ENCODE measurements at places on chromosomes 1 and 21.

DNA sequence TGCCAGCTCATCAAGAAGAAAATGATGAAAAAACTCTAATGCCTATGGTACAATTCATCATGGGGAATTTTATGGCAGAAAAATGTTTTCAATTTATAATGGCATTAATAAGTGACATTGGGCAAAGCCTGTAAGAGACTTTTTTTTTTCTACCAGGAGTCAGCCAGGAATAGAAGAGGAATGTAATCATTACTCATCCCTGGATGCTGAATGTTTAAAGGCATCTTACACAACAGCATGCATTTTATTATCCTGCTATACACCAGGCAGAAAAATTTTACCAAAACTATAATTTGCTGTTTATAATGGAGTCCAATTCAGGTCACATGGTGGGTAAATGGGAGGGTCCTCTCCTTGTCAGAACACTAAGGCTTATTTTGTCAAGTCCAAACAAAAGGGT, 189.9 kb upstream of the BEND5 start:
- no peak for DNase-seq

DNA sequence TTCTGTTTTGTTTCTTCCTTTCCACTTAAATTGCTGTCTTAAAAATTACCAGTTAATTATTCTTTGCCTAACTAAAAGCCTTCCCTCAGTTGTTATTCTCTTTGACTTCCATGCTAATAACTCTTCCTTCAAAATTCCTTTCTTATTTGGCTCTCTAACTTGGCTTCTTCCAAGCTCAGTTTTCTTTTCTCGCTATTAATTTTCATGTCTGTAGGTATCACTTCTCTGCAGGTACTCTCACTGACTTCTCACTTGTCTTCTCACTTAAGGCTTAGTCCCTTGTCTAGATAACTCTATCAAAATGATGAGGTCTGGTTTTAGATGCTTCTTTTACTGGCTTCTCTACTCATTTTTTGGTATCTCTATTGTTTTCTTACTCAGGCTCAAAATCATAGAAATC, 10.1 kb downstream of the CDC7 start:
- DNase-seq: no peak

DNA sequence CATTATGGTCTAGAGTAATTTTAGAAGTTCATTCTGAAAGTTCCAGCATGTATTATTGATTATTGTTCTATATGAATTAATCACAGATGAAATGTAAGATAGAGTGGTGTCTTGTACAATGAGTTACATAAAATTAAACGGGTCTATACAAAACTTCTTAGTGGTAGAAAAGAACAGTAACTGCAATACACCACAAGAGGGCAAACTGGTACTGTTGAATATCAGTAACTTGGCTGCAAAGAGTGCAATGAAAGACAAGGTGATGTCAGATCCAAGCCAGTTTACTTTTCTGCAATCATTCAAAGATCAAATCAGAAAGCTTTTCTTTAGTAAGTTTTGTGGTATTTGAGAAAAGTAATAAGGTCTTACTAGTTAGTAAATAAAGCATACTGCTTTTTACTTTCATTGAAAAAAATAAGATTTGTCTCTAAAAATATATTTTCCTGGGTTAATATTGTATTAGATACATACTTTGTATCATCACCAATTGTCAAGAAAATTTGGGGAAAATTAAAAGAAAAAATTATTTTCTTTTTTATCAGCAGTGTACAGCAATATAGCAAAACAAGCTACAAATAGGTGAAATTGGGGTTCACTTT, 66.4 kb upstream of the BTG3 start:
- no peak for DNase-seq

GRCh38 chr1:109929588-109930251, 19.1 kb downstream of the CSF1 start:
- DNase-seq: no peak

DNA sequence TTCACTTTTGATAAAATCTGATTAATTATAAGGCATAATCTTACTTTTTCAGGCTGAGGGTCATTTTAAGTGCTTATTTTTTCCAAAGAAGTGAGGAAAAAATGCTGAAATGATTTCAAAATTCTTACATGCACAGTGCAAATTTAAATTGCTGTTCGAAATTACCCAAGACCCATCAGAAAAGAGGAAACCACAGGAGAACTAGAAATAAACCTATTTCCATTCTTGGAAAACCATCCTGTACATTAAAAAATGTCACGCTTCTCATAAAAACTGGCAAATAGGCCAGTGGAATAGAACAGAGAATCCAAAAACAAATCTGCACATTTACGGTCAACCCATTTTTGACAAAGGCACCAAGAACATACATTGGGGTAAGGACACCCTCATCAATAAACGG, 414.9 kb downstream of the SMYD3 start:
- DNase-seq: no peak

- DNase-seq: no peak
These were observed 321.7 kb upstream of the USP25 start for GRCh38 chr21:15408089-15408488.

- DNase-seq: no peak
These were observed 144.6 kb downstream of the MAGI3 start for GRCh38 chr1:113534875-113535274.

DNA sequence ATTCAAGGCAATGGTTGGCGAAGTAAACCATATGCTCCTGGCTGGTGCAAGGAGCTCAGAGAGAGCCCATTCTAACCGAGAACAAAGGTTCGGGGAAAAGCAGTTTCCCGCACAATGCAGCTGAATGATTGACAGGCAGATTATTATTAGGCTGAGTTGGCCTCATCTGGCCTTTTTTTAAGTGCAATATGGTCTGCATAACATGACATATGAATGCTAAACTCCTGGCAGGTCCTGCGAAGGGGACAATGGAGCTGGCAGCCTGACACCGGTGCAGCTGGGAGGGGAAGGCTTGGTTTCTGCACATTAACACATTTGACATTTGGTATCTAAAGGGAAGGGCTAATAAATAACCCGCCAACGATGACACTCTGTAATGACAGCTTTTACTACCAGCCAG, 92.0 kb downstream of the MIS18A start:
- DNase-seq: no peak

DNA sequence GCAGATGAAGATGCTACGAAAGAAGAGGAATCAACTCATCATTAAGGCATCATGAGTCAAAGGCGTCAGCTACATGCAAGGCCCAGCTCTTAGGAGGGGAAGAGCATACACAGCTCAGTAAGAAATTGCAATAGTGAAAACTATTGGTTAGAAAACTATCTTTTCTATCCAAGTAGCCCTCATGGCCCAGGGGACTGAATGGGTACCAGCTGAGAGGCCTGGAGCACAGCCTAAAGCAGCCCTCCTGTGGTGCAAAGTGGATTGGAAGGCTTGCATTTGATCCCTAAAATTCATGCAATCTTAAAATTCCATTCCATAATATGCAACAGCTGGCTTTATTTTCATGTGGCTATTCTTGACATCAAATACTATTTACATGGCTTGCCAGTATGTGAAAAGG, 251.8 kb upstream of the USP24 start:
- DNase-seq: no peak

DNA sequence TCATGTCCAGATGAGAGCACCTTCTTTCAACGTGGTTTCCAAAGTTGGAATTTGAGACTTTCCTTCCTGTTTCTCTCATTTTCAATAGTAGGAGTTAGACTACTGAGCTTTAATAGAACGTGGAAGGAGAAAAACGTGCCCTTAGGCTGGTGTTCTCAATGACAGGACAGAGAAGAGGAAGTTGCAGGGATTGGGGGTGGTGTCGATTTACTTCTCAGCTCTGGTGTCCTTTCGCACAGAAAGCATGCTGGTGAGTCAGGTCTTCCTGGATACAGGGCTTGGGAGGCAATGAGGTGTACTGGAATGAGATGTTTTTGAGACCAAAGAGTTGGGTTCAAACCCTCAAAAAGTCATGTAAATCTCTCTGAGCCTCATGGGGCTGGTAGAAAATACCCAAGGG, 67.1 kb downstream of the HIVEP3 start:
- DNase-seq: no peak

DNA sequence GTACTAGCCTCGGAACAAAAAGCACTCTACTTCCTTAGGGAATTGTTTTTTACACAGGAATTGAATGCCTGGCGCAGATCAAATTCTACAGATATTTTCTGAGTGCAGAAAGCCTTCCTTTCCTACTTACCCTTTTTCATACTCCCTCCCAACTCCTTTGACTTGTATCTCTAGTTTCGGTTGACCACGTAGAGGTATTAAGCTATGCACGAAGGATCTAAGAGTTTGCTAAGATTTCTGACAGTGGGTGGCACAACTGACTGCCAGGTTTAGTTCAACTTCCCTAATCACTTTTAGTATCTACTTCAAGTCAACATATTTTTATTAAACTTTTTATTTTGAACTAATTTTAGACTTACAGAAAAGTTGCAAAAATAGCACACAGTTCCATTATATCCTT, 5.0 kb downstream of the TOR1AIP2 start:
- DNase-seq: no peak

- no peak for DNase-seq
These were observed 23.3 kb downstream of the DUSP10 start for GRCh38 chr1:221718381-221719277.

DNA sequence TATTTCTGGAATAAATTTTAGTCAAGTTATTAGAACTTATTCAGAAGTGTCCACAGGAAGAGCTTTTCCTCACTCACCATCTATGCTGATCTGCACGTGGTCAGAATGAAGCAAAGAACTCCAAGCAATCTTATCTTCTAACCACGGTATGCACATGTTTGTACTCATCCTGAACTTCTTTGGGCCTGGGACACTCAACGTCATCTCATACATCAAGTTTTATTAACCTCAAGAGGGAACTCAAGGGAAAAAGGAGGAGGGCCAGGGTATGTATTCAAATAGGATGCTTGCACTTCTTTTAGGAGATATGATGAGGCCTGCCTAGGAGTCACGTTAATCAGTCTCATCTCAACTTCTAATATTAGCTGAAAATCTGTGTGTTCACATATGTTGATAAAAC, 142.5 kb downstream of the C1orf94 start:
- DNase-seq: no peak

- DNase-seq: no peak
These were observed 606 bp upstream of the FMO4 start for GRCh38 chr1:171313319-171313834.

GRCh38 chr1:3740042-3740441, 12.2 kb upstream of the CCDC27 start:
- DNase-seq: no peak

DNA sequence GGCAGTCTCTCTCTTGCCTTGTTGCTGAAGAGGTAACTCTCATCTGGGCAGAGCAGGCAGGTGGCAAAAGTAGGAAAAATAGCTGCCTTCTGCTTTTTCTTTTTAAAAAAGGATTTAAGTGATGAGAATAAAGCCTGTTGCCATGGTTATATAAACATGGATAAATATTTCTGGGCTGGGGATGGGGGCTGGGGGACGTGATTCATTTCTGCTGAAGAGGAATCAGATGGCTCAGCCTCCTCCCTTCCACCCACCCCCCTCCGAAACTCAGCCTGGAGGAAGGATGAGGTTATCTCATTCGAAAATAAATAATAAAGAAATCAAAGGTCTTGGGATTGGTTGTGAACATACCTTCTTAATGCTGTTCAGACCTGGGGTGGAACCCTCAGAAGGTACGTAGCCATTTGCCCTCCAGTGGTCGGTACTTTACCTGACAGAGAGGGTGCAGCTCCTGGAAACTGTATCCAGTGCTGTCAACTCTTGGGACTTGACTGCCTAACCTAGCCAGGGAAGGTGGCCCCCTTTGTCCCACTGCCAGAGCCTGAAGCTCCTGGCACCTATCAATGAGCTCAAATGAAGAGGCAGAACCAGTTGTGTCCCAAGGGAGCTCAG, 3.8 kb upstream of the INKA2 start:
- DNase-seq: no peak

DNA sequence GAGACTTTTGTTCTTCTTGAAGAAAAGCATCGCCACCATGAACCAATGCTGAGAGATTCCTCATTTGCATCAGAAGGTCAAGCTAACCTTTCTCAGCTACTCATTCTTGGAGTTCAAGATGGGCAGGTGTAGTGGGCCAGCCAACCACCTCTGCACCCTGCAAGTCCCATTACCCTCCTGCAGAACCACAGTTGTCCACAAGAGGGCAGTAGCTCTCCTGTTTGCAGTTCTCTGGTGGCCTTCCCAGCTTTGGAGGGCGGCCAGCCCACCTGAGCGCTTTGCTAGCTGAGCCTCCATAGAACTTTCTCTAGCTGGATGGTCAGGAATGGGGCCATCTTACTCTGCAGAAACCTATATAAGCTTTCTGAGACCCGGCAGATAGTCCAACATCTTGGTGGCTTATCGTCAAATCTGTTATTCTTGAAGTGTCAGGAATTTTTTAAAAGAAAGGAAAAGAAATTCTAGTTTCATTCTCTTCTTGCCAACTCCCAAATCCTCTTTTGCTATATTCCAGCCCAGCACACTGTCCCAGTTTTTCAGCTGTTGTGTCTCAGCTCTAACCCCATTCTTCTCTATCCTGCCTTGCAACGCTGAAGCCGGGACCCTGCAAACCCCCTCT, 11.0 kb upstream of the LMX1A start:
- DNase-seq: peak; percentile 83

DNA sequence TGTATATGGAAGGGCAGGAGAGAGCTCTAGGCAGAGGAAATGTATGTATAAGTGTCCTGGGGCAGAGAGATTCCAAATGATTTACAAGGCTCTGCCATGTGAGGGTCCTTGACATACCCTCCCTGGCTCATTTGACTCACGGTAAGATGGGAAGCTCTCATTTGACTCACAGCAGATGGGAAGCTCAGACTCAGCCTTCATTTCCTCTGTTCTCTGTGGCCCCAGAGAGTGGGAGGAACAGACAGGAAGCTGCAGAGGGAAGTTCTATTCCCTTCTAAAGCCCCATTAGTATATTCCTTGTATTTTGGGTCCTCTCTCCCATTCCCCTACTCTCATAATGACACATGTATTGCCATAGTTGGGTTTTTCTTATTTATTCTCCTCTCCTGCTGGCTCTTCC, 44.9 kb downstream of the FOXD2 start:
- no peak for DNase-seq

DNA sequence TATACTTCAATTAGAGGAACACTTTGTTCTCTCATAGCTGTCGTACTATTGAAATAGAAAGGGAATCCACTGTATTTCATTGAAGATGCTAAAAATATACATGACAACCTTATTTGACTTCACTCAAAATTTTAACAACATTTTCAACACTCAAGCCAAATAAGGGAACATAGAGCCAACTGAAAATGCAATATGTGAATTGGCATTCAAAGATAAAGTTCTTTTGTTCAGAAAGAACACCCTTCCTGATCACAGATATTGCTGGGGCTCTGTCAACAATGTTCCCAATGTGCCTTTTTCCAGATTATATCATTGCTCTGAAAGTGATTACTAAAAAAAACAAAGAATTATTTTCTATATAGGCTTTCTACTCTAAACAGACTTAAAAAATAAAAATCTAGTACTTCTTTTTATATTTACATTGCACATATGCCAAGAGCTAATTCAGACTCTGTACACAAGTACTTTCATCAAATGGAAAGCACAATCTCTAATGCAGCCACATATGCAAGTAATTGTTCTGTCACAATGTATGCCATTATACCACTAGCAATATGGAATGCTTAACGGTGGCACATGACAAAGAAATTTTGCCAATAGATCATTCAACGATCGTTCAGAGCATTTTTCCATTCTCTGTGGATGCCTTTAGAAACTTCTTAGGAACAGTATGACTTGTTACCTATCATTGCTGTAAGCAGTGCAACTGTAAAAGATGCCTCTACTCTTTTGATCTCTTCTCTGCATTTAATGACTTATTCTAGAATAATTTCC, 171.0 kb downstream of the EIF4G3 start:
- DNase-seq: no peak

Data from activated CD4-positive, alpha-beta T cell treated with anti-CD3 and anti-CD28 coated beads for 48 hours (primary cell).